ENCODE measurements at places on chromosomes 5 and 9. TPM values are rescaled to one million over a fixed set of nuclear protein-coding genes. Genes with fewer than 3 reads are reported as not detected.

Gene OR2V2
- total RNA-seq: not detected

Gene CBY3
- not detected for total RNA-seq

Gene IFNA21
- not detected for total RNA-seq

Gene SVEP1
- 76.3 TPM for total RNA-seq

DNA sequence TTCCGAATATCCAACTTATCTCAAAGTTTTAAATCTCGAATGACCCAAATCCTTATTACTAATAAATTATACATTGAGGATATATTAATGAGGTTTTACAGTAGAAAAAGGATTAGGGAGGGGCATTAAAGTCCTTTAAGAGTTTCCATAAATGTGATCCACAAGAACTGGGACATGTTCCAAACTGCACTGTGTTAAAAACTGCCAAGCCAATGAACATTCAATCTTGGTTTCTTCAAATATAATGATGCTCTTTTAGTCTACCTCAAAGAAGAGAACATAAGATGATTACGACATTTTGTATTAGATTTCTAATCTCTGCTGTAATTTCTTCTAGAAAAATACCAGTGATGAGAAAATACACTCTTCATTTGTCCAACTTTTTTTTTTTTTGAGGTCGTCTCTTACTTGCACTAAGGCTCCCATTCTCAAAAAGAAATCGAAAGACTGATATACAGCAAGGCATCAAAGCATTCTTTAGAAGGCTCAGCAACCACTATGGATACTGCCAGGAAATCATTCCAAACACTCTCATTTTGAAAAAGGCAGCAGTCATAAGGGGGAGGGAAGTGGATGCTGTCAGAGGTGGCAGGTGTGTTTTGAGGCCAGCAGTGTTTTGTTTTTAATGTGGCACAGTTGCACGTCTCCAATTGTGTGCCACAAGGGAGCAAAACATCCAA is 1.7 kb downstream of the PTAR1 start:
- H3K36me3 ChIP-seq: peaks cover 2% of the 10 kb centered on the region
- peak; percentile 51 for DNase-seq
- H3K4me3 ChIP-seq: peak overlapping the region; percentile 78
- peaks cover 2% of the 10 kb centered on the region for H3K4me1 ChIP-seq
- H3K27ac ChIP-seq: no peak overlapping the region

DNA sequence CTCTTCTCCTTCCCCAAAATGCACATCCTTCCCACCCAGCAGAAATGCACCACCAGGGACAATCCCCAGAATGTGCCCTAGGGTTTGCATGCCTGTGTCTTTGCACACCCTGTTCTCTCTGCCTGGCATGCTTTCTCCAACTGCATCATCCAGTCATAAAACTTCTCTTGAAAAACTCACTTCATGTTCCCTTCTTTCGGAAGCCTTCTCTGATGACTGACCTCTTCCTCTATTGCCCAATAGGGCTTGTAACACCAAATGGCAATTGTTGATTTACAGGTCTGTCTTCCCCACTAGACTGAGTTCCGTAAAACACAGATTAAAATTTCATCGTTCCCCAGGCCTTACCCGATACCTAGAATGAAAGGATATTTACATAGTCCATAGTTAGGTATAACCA is 83.1 kb upstream of the SPOCK1 start:
- H3K4me3 ChIP-seq: no peak overlapping the region
- DNase-seq: no peak
- H3K27me3 ChIP-seq: no peaks in the 10 kb centered on the region
- no peaks in the 10 kb centered on the region for H3K4me1 ChIP-seq
- H3K36me3 ChIP-seq: no peaks in the 10 kb centered on the region

- no peak overlapping the region for H3K27ac ChIP-seq
- DNase-seq: no peak
- no peak overlapping the region for H3K4me3 ChIP-seq
- no peaks in the 10 kb centered on the region for H3K27me3 ChIP-seq
- peaks cover 5% of the 10 kb centered on the region for H3K36me3 ChIP-seq
- no peaks in the 10 kb centered on the region for H3K4me1 ChIP-seq
Observed at GRCh38 chr5:61504143-61504770, 172.2 kb downstream of the ZSWIM6 start.

DNA sequence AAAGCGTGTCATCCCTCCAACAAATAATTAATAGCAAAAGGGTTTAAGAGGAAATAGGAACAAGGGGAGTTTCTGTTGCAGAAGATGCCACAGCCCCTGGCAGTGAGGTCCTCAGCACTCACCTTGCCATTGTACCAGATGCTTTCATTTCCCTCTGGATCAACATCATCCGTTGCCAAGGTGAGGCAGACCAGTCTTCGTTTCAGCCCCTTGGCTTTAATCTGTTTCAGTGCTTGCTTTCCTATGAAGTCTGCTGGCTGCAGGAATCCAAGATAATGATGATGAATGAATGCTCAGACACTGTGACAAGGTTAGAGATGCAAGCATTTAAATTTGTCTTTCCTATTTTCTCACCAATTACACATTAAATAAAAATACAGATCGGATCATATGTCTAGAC is 20.0 kb upstream of the ARSB start:
- no peak for DNase-seq
- no peak overlapping the region for H3K27ac ChIP-seq
- H3K27me3 ChIP-seq: no peaks in the 10 kb centered on the region
- peaks cover 8% of the 10 kb centered on the region for H3K4me1 ChIP-seq
- H3K4me3 ChIP-seq: no peak overlapping the region
- no peaks in the 10 kb centered on the region for H3K36me3 ChIP-seq

DNA sequence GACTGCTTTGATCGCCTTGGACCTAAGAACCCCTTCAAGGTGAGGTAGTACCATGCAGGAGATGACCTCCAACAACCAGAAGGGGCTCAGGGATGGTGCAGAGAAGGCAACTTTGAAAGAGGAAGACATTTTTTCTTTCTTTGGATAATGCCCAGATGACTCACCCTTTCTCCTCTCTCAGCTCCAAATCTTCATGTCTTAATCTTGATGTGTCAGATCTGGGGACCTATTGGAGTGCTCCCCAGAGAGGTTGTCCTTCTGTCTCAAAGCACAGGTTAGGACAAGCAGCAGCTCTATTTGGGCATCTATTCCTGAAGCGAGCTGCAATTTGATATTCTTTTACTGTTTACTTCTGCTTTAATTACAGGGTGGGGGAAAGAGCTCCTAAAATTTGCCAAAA is 229.9 kb upstream of the MAP3K1 start:
- H3K36me3 ChIP-seq: no peaks in the 10 kb centered on the region
- peak; percentile 36 for DNase-seq
- peaks cover 3% of the 10 kb centered on the region for H3K4me1 ChIP-seq

GRCh38 chr5:127887282-127887681 is 184.1 kb downstream of the CCDC192 start:
- DNase-seq: no peak
- H3K27ac ChIP-seq: no peak overlapping the region
- H3K27me3 ChIP-seq: no peaks in the 10 kb centered on the region
- no peaks in the 10 kb centered on the region for H3K36me3 ChIP-seq
